ENCODE measurements at places on chromosomes 13 and 19.

DNA sequence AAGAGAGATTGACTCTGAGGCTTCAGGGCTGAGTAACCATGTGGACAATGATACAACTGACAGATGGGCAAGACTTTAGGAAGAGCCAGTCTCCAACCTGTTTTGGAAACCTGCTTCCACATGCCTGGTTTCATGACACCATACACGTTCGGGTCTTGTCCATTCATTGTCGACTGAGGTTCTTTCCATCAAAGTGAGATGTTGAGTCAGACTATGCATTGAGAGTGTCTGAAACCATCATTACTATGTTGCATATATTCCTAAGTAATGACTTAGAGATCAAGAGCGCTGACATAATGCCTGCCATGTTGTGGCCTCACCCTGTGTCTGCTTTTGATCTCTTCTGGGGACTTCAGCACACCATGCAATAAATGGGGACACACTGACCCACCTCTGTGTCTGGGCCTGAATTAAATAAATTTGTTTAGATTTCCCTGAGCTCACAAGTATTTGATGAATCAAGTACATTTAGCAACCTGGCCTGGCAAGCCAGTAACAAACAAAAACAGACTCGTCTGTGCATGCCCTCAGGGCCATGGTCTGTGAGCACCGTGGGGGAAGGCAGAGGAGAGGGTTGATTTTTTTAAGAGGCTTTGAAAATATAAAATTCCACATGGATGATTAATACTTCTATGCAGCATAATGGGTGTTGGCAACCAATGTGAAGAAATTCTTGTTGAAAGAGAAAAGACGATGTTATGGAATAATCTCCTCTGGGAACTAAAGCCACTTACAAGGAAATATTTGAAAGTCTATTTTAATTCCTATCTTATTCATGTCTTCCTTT, 49.9 kb upstream of the UBAC2 start:
- no peak for DNase-seq

DNA sequence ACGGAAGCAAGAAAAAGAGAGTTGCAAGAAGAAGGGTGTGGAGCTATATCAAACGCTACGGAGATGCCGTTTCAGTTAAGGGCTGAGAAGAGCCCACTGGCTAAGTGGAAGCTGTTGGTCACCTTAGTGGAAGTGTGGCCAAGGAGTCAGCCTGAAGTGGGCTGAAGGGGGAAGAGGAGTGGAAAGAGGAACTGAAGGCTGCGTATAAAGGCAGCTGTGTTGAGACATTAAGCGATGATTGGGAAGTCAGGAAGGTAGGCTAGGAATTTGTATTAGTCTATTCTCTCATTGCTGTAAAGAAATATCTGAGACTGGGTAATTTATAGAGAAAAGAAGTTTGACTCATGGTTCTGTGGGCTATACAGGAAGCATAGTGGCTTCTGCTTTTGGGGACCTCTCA, 14.1 kb upstream of the FRY start:
- DNase-seq: no peak

DNA sequence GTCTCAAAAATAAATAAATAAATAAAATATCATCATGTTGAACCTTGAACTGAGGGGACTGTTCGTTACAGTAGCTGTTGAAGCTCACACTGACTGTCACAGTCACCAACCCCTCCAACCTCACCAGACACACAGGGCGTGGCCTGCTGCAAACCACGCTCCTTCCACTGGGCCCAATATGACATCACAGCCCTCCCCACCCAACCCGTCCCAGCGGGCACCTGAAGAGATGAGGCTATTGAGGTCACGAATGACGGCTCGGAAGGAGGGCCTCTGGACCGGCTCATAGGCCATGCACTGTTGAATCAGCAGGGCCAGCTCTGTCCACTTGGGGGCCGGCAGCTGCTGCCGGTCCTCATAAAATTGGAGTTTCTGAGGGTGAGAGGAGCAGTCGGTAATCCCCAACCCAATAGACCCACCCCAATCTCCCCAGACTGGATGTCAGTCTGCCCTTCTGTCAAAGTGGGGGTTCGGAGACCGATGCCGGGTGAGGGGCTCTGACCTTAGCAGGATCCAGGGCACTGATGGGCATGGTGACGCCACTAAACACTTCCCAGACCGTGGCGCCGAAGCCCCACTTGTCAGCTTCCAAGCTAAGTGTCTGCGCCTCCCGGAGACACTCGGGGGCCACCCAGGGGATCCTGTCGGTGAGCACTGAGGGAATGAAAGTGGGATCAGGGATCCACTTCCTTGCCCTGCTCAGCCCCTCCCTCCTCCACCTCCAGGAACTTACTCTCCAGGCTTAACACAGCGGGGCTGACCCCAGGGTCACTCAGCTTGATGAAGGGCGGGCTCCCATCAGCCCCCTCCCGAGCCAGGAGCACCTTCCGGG, 13.2 kb downstream of the JAK3 start:
- no peak for DNase-seq

- no peak for DNase-seq
These were observed 17.4 kb upstream of the SPRYD7 start for GRCh38 chr13:49953560-49953959.

GRCh38 chr13:40982772-40983171, 36.3 kb downstream of the ELF1 start:
- peak; percentile 54 for DNase-seq

DNA sequence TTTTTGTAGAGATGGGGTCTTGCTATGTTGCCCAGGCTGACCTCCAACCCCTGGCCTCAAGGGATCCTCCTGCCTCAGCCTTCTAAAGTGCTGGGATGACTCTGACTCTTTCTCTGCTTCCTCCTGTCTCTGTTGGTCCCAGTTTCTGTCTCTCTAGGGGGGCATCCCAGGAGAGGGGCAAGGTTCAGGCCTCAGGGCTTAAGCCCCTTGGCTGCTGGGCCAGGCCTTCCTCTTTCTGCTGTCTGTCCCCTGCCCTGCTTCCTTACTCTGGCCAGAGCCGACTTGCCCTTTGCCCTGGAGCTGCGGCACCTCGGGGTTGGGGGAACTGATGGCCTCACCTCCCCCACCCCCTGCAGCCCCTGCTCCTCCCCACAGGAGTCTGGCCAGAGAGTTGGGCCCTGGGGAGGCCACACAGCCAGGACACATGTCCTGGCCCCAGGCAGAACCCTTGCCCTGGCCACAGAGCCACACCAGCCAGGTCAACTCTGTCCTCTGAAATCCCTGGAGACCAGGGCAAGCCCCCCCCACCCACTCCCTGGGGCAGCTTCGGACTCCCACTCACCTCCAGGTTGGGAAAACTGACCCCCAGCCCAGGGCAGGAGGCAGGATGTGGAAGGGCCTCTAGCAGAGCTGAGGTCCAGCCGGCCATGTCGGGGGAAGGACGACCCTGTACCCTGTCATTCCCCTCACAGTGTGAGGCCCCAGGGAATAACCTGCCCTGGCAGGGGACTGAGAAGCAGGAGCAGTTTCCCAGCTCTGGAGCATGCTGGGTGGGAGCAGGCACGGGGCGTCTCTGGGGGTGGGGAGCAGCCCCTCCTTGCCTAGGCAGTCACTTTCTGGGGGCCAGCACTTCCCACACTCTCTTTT, 23.7 kb downstream of the CEBPA start:
- DNase-seq: no peak

DNA sequence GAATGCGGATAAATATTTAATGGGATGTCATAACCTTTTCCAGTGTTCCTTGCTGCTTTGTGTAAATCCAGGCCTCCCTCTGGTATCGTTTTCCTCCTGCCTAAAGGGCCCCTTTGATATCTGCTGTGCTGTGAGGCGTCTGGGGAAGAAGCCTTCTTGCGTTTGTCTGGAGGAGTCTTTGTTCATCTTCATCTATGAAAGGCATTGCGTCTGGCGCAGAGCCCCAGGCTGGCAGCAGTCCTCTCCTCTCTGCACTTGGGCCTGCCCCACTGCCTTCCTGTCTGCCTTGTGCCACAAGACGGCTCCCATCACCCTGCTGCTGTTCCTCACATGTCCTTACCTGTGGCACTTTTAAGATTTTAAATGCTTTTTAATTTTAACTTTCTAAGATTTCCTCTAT, 9.8 kb downstream of the PROZ start:
- no peak for DNase-seq

GRCh38 chr19:16496613-16496983, 404 bp downstream of the C19orf44 start:
- peak; percentile 49 for DNase-seq

- no peak for DNase-seq
These were observed 1.7 kb upstream of the SMAD9 start for GRCh38 chr13:36921631-36922301.

GRCh38 chr19:18126097-18126496, 26.9 kb upstream of the PIK3R2 start:
- DNase-seq: no peak

DNA sequence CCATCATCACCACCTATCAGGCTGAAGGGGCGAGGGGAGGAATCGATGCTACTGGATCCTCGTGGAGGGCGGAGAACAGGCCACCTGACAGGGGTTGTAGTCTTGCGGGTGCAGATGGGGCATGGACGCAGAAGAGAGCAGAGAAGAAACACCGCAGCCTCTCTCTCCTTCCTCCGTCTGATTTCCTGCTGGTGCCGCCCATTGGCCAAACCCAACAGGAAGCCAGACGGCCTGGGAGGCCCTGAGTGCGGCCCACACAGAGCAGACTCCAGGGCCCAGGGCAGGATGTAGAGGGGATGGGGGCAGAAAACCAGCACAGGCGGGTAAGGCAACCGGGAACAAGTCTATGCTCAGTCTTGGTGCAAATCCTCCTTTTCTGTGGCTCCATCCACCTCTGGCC, 15.4 kb downstream of the CEBPA start:
- DNase-seq: no peak

DNA sequence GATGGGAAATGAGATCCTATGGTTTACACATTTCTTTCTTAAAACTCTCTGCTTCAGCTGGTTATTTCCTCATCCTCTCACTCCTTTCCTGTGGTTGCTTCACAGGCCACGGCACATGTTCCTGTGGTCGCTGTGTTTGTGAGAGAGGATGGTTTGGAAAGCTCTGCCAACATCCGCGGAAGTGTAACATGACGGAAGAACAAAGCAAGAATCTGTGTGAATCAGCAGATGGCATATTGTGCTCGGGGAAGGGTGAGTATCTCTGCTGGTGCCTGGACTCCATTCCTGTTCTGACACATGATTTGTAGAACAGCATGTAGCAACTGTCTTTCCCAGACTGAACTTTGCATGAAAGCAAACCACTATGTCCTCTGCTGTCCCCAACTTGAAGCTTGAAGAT, 254.2 kb downstream of the ITGBL1 start:
- no peak for DNase-seq

DNA sequence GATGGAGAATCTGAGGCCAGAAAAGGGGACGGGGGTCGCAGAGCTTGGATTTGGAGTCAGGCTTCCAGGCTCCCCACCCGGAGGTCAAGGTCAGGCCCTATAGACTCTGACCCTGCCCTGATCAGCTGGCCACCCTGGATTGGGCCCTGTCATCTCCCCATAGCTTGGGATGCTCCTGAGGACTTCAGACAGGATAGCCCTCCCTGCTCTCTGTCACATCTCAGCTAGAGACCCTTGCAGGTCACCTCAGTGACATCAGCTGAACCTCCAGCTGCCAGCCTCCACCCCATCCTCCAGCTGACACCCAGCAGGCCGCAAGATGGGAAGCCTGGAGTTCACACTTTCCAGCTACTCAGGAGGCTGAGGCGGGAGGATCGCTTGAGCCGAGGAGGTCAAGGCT, 2.8 kb upstream of the TPM4 start:
- peak; percentile 69 for DNase-seq

GRCh38 chr19:17406046-17406886, 836 bp upstream of the BST2 start:
- no peak for DNase-seq

GRCh38 chr19:38664503-38665211, 17.2 kb downstream of the ACTN4 start:
- DNase-seq: no peak

DNA sequence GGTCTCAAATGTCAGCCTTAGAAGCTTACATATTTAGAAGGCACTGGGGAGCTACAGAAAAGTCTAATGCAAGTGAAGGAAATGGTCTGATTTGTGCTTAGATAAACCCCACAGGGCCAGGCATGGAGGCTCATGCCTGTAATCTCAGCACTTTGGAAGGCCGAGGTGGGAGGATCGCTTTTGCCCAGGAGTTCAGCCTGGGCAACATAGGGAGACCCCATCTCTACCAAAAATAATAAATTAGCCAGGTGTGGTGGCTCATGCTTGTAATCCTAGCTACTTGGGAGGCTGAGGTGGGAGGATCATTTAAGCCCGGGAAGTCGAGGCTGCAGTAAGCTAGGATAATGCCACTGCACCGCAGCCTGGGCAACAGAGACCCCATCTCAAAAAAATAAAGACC, 2.7 kb upstream of the DLL3 start:
- DNase-seq: no peak

- DNase-seq: peak; percentile 82
These were observed at the start of gene SLC17A7 for GRCh38 chr19:49441210-49441959. Gene SLC17A7 (minus strand): TSS chr19:49441527. CDS start chr19:49441379, 148 bp downstream.

DNA sequence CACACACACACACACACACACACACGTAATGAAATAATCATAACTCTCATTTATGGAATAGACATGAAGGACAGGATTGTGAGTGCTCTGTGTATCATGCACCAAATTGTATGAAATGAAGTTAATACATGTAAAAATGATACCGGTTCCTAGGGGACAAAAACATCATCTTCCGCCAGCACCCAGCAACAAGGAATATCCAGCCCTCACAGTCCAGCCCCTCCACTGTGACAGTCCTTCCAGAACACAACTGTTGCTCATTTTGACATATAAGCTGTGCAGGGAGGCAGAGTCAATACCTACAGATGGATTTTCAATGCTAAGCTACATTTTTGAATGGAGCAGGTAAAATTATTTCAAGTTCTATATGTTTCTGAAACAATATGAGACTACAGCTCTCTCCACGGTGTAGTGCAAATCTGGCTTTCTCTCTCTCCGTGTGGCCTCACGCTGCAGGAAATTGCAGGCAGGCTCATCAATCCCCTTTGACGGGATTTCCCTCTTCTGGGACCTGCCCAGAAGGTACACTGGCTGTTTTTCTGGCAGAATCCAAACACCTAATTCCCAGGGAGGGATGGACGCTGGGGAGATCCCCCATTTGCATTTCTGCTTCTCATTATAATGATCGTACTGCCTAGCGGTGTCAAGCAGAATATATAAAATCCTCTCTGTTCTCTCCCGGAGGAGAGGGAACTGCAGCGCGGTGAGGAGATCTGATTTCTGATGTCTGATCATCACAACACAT, 494.0 kb downstream of the LIG4 start:
- no peak for DNase-seq

GRCh38 chr19:19381007-19381926, 24.2 kb upstream of the GATAD2A start:
- no peak for DNase-seq

GRCh38 chr19:47158879-47159503, 28.4 kb downstream of the SAE1 start:
- no peak for DNase-seq

- no peak for DNase-seq
These were observed 1744.3 kb upstream of the MIR17HG start for GRCh38 chr13:89603187-89603586.

DNA sequence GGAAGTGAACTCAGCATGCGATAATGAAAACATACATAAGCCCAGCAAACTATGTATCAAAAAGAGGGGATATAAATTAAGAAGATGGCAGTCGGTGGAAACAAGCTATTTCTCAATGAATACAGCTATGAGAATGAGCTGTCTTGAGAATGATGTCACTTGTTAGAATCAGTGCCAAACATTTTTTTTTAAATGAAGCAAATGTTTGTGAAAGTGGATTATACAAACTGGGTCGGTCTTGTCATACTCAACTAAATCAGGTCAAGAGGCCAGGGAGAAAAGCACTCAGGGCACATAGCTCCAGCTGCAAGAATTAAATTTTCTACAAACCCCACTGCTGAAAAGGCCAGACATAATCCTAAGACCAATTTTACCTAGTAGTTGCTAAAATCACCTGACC, 1048.4 kb downstream of the SLITRK1 start:
- no peak for DNase-seq

- peak; percentile 56 for DNase-seq
These were observed 5.4 kb upstream of the CDC37 start for GRCh38 chr19:10408511-10409283.

Data from tibial artery (tissue), 4 donors.